ENCODE measurements at places on chromosomes 4 and X. TPM values are rescaled to one million over a fixed set of nuclear protein-coding genes. Genes with fewer than 3 reads are reported as not detected.
A peak's percentile ranks its signal among the peaks of the same experiment; 100 is the strongest.

Gene GLA
- 45.8 TPM for total RNA-seq

DNA sequence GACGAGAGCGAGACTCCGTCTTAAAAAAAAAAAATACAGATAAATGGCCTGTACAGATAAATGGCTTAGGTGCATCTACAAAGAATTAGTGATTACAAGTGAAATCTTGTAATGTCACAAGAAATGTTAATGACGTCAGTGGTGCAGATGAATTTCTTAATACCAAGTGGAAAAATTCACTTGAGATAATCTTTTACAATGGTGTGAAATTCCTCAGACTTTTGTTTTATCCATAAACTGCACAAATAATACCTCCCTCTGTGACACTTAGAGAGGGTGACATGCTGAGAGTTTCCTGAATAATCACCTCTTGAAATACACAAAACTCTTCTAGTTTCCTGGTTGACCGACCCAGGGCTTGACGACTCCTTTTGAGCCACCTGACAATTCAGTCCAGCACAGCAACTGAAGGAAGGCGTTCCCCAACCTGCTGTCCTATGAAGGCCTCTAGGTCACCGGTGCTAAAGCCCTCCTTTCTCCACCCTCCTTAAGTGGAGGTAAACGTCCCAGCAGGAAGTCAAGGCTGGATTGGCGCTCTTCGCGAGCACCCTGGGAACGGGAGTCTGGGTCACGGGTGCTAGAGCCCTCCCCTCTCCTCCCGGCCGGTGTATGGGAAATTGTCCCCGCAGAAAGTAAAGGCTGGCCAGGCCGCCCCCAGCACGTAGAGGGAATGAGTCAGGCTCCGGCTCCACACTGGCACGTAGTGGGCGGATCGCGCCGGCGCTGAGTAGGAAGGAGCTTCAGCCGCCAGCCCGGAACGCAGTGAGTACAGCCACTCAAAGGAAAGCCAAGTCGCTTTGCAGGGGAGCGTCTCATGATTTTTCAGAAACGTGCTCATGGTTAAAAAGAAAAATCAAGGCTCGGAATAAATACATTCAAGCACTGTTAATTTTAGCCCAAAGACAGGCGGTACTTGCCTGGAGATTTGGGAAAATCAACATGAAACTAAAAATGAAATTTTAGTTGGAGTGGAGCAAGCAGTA is at the start of gene TMEM144:
TSS of gene TMEM144 (plus strand) at position 662 of the 983 bp plus-strand sequence. CDS start 2,182 bp downstream, outside the sequence.
- no peaks in the 10 kb centered on the region for H3K36me3 ChIP-seq
- peak within 1 kb of the TSS; percentile 70 for H3K4me3 ChIP-seq
- H3K27ac ChIP-seq = no peak within 1 kb of the TSS
- H3K4me1 ChIP-seq = peaks cover 21% of the 10 kb centered on the region
- H3K27me3 ChIP-seq = peaks cover 26% of the 10 kb centered on the region
- DNase-seq = peak; percentile 66

DNA sequence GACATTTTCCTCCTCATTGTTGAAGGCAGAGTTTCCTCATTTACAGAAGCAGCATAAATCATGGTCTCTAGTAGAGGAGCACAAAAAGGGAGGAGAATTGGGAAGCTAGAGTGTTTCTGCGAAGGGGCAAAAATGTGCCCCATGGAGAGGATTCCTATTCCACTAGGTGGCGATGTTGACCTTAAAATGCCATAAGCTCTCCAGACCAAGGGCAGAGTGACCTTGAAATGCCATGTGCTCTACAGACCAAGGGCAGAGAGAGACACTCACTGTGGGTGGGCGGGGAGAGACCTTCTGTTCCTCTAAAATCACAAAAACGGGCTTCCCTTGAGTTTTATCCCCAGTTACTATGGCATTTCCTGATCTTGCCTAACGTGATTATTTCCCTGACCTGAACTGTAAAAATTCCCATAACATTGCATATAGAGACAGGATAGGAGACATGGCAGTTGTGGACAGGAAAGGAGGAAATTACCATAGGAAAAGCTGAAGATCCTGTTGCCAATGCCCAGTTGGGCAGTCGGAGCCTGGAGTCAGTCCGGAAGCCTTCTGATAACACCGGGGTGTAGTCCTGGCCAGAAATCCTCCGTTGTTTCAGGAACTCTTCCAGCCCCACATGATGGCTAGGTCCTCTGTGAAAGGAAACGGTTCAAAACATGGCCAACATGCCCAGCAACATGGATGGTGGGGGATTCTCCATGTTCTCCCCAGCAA is 567.7 kb downstream of the MAGEB5 start:
- H3K36me3 ChIP-seq = no peaks in the 10 kb centered on the region
- H3K27ac ChIP-seq = no peak overlapping the region
- H3K27me3 ChIP-seq = no peaks in the 10 kb centered on the region
- peak; percentile 4 for DNase-seq
- H3K4me1 ChIP-seq = no peaks in the 10 kb centered on the region

- peaks cover 11% of the 10 kb centered on the region for H3K4me1 ChIP-seq
- no peaks in the 10 kb centered on the region for H3K36me3 ChIP-seq
- peak; percentile 12 for DNase-seq
- H3K27ac ChIP-seq = no peak overlapping the region
- H3K27me3 ChIP-seq = no peaks in the 10 kb centered on the region
Measured at GRCh38 chrX:24241822-24242648, 71.8 kb downstream of the SUPT20HL2 start.

Data from activated naive CD4-positive, alpha-beta T cell treated with anti-CD3 and anti-CD28 coated beads for 36 hours (primary cell).